Pancreas (tissue), 10 donors: ENCODE measurements at places on chromosomes 2 and 18. TPM values are rescaled to one million over a fixed set of nuclear protein-coding genes. Genes with fewer than 3 reads are reported as not detected.

The TMEM247 gene
- not detected for total RNA-seq

The KATNAL2 gene
- 0.97 TPM for total RNA-seq

- peaks cover 11% of the 10 kb centered on the region for H3K4me1 ChIP-seq
- H3K36me3 ChIP-seq, result no peaks in the 10 kb centered on the region
- H3K4me3 ChIP-seq, result no peak overlapping the region
- no peak overlapping the region for H3K27ac ChIP-seq
These were observed 32.1 kb downstream of the RPRD1A start for GRCh38 chr18:36035253-36035652.

DNA sequence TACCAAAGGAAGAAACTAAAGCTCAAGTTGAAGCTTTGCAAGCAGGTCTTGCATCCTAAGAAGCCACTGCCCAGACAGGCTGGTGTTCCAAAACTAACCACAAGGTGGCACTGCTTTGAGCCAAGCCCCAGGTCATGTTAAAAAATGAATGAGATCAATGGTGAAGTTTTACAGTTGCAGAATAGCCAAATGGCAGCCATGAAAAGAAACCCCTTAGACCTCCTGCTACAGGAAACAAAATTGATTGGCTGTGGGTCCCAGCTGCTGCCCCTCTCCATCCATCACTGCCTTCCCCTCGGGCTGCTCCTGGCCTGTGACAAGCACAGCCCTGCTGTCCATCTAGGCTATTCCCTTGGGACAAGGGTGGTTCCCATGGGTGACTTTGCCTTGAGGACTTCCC lies 20.7 kb upstream of the MREG start:
- no peaks in the 10 kb centered on the region for H3K4me1 ChIP-seq
- peak; percentile 84 for DNase-seq
- H3K27me3 ChIP-seq, result no peaks in the 10 kb centered on the region
- H3K27ac ChIP-seq, result no peak overlapping the region
- no peak overlapping the region for H3K4me3 ChIP-seq

The SLC14A1 gene
- total RNA-seq, result 1.9 TPM

The KYNU gene
- 0.75 TPM for total RNA-seq

DNA sequence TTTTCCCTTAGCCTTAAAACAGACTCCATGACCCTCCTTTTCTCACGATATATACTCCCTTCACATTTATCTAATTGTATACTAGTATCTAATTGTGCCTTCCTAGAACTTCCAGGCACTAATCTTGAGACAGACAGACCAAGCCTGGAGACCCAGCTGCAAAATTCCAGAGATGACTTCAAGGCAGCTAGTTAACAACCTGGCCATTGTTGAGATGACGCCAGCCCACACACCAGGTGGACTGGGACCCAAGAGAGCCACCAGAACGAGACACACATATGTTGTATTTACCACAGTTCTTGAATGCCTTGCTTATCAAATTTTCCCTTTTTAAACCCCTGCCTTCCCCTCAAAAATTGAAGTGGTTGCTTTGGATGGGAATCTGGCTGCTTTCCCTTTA lies 48.9 kb upstream of the SELENOI start:
- peaks cover 4% of the 10 kb centered on the region for H3K4me1 ChIP-seq
- H3K27ac ChIP-seq, result no peak overlapping the region
- no peaks in the 10 kb centered on the region for H3K27me3 ChIP-seq
- no peaks in the 10 kb centered on the region for H3K36me3 ChIP-seq
- DNase-seq, result no peak

- DNase-seq, result no peak
- no peaks in the 10 kb centered on the region for H3K27me3 ChIP-seq
- H3K4me3 ChIP-seq, result no peak overlapping the region
- H3K4me1 ChIP-seq, result no peaks in the 10 kb centered on the region
- H3K36me3 ChIP-seq, result no peaks in the 10 kb centered on the region
These were observed 216.1 kb downstream of the ZNF804A start for GRCh38 chr2:184814421-184814820.

The IL1A gene
- total RNA-seq, result not detected

- no peak overlapping the region for H3K4me3 ChIP-seq
- no peaks in the 10 kb centered on the region for H3K27me3 ChIP-seq
- H3K36me3 ChIP-seq, result no peaks in the 10 kb centered on the region
- DNase-seq, result no peak
- no peak overlapping the region for H3K27ac ChIP-seq
- no peaks in the 10 kb centered on the region for H3K4me1 ChIP-seq
These were observed 187.1 kb downstream of the DYSF start for GRCh38 chr2:71640489-71640888.

The EVX2 gene
- not detected for total RNA-seq

The KCNF1 gene
- 0.09 TPM for total RNA-seq

The POTEC gene
- total RNA-seq, result not detected

DNA sequence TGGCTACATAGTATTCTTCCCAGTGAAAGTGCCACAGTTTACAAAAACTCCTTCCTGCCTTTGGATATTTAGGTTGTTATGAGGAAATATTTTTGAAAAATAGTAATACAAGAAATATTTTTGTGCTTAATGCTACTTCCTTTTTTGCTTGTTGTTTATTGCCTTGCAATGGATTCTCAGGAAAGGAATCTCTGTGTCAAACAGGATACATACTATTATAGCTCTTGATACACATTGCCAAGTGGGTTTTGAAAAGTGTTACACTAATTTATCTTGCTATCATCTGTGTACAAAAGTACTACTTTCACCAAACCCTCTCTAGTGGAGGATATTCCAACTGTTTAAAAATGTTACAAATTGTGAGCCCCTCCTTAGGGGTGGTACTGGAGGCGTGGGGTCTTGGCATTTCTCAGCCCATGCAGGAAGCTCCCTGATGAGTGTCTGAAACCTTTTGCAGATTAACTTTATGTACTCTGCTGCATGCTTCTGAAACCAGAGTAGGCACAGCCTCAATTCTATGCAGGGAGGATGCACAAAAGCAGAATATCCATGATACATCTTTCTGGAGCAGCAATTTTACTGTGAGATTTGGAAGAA lies 54.5 kb downstream of the EVA1A start:
- no peak overlapping the region for H3K27ac ChIP-seq
- no peaks in the 10 kb centered on the region for H3K36me3 ChIP-seq
- DNase-seq, result no peak
